ENCODE measurements at places on chromosomes 16 and 17.

- no peak for DNase-seq
These were observed 8.5 kb upstream of the COG1 start for GRCh38 chr17:73184136-73184993.

DNA sequence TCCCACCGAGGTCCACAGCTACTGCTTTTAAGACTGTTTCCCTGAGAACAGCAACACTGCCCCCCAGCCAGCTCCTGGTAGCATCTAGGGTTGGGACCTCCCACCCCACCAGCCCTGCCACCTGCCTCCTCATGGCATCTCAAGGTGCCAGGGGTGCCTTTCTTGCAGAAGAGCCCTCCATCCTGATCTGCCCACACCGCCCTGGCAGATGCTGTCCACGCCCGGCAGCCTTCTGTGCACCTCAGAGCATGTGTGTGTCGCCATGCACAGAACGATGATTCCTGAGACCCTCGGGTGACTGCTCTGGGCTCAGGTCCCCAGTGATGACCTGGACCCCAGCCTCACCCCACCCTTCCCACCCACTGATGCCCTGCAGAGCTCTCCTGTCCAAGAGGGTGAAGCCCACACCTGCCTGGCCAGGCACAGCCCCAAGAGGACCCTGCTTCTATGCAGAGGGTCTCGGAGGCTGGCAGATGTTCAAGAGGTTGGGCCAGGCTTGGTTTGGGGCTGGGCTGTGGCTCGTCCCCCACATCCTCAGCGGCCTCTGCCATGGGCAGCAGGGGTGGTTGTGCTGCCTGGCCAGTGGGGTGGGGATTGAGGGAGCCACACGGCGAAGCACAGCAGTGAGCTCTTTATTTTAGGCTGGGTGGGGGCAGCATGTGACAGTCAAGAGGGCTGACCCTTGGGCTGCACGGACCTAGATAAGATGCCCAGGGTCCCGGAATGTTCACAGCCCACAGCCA is 5.2 kb upstream of the SPATA2L start:
- DNase-seq, result no peak

DNA sequence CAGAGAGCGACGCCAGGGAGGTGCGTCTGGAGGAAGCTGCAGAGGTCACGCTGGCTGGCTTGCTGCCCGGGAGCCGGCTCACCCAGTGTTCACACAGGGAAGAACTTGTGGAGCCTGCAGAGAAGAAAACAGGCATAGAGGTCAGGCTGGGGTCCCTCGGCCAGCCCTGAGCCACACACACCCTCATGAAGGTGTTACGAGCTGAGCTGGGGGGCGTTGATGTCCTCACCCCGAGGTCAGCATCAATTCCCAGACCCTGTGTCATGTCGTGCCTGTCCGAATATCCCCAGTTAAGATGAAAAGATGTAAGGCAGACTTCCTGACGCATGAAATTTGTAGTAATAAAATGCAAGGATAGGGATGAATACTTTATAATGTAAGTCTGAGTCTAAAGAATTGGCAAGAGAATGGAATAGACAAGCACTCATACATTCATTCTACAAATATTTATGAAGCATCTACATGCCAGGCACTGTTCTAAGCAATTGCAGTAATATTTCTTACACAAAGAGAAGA is 77.1 kb downstream of the USP31 start:
- no peak for DNase-seq

DNA sequence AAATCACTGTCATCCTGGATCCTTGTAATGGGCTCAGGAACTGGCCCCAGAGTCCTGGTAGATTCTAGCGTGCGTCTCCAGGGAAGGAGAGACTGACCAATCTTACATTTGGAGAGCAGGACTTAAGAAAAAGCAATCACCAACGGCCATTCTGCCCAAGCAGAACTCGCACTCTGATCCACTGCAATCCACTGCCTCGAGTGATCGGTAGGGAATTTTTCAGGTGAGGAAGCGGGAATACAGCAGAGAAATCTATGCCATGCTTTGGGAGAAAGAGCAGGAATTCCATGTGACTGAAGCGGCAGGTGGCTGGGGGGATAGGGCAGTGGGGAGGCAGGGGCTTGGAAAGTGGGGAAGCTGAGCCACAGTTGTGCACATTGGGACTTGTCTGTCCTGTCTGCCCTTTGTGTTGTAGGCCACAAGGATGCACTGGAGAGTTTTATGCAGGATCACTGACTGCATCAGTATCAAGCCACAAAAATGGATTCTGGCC is 143.9 kb upstream of the HS3ST2 start:
- DNase-seq, result no peak

GRCh38 chr16:54437921-54438320 is 151.3 kb upstream of the IRX3 start:
- DNase-seq, result no peak

DNA sequence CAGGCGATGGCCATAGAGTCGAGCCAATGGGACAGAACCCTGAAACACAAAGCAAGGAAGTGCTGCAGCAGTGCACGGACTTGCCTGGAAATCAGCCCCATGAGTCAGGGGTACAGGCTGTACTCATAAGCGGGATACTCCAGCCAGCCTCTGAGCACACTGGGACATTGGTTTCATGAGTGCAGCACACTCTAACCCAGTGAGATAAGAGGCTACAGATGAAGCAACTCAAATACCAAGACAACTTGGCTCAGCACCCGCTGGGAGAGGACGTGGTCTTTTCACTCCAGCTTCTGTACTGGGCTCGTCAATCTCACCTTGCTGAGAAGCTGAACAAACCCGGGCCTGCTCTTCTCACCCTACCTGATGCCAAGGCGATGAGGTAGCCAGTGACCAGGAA is 98.2 kb downstream of the AXIN2 start:
- DNase-seq, result no peak

- DNase-seq, result no peak
These were observed 15.9 kb downstream of the ZC3H7A start for GRCh38 chr16:11780991-11781680.

GRCh38 chr16:6362321-6362720 is 970.3 kb upstream of the RBFOX1 start:
- DNase-seq, result no peak

DNA sequence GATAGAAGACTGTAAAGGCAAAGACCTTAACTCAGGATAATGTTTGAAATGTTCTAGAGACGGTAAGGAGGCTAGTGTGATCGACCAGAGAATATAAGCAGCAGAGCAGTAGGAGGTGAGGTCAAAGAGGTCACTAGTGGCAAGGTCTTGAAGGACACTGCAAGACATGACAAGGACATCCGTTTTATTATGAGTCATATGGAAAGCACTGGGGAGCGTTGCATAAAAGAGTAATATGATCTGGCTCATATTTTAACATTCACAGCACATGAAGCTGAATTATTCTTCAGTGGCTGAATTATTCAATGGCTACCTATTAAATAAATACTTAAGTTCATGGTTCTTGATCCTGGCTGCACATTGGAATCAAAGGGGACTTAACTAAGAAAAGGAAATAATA is 123.7 kb downstream of the SOX9 start:
- no peak for DNase-seq

DNA sequence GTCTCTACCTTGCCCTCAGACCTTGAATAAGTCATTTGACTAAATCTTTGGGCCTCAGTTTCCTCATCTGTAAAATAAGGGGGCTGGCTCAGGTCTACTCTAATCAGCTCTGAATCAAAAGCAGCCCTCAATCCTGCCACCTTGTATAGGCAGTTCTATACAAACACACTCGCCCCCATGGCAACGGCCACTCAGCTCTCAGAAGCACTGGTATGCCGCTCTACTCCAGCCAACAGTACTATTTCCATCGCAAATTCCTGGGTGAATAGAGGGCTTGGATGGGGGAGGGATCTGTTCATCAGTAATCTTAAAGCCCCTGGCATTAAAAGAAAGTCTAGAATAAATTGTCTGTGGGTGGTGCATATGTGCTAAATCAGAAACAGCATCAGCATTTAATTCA is 21.2 kb upstream of the TAOK1 start:
- no peak for DNase-seq

DNA sequence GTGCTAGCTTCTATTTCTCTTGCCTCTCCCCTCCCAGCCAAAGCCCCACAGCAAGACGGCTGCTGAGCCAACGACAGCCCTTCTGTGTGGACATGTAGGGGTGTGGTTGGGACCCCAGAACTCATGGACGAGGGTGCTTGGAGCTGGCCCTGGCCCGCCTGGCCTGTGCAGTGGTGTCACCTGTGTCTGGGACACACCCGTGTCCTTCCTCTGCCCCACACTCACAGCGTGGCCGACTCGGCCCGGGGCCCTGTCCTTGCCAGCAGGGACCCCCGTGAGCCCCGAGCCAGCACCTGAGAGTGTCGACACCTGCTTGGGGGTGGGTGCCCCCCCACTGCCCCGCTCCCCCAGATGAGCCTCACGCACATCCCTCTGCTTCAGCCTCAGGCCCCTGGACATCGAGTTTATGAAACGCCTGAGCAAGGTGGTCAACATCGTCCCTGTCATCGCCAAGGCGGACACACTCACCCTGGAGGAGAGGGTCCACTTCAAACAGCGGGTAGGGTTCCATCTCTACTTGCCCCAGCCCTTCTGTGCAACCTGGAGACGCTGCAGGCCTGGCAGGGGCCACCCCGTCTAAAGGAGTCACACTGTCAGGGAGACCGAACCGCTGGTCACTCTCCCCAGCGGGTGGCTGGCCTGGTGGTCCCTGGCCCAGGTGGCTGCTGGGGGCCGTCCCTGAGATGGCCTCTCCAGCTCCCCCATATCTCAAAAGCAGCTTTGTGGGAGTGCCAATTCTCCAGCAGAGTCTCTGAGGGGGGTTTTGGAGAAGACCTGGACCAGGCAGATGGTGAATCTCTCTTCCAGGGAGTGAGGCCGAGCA is 349.8 kb downstream of the SEC14L1 start:
- DNase-seq, result no peak

DNA sequence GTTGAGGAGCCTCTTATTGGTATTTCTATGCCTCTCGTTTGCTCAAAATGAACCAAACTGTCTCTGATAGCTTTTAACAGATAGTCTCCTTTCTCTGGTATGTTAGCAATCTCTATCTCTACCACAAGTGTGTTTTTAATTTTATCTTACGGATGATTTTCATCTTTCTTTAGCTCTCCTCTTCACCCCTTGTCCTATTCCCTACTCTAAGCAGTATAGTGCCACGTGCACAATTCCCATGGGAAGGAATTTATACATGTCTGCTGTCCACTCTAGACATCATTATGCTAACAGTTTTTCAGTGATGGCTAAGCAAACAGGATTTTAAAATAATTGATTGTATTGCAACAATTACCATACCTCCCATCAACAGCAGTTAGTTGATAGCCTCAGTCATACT is 177.3 kb downstream of the CYB561 start:
- DNase-seq, result no peak

- DNase-seq, result no peak
These were observed 24.1 kb downstream of the PIK3R6 start for GRCh38 chr17:8843344-8843743.

DNA sequence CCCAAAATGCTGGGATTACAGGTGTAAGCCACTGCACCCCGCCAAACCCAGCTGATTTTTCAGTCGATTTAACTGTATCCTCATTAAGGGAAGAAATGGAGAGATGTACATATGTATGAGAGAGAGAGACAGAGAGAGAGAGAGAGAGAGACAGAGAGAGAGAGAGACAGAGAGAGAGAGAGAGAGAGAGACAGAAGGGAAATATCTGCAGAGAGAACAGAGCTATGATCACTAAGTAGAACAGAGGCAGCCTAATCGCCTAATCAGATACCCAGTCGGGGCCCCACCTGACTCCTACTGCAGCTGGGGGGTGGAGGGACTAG is 70.0 kb downstream of the RBBP6 start:
- no peak for DNase-seq

- no peak for DNase-seq
These were observed 190.0 kb downstream of the FOXL1 start for GRCh38 chr16:86768228-86768791.

DNA sequence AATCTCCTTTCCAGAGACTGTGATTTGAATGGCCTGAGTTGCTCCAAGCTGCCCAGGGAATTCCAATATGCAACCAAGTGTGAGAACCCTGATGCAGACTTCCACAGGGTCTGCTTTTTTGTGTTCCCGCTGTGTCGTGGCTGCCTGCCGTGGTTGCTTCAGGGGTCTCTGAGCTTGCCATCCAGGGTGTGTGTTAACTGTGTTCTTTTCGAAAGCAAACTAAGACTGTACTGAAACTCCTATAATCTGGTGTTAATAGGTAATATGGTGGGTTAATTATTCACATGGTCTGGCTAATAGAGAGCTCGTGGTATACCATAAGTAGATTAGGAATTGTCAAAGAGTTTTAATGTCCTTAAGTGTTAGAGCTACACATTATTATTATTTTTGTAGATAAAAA is 20.7 kb downstream of the UBN1 start:
- no peak for DNase-seq

- DNase-seq, result no peak
These were observed 128.1 kb upstream of the IRX3 start for GRCh38 chr16:54414671-54415070.

- DNase-seq, result no peak
These were observed 53.9 kb downstream of the AIPL1 start for GRCh38 chr17:6380915-6381438.

DNA sequence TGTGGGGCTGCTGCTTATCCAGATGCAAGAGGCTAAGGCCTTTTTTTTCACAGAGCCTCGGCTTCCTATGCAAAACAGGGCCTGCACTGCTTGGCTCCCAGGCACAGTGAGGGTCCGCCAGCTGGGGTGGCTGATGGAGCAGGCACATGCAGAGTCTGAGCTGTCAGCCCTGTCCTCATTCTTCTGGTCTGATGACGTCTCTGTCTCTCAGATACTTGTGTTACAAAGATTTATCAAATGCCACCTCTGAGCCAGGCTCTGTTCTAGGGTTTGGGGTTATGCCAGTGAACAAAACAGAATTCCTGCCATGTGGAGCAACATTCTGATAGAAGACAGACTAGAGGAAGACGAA is 4.8 kb downstream of the RNF40 start:
- no peak for DNase-seq

- peak; percentile 93 for DNase-seq
These were observed at the start of gene TMEM11 for GRCh38 chr17:21214015-21214776. Gene TMEM11, minus strand, starts transcription at chr17:21214161. Its CDS starts 9 bp downstream, at chr17:21214152.

DNA sequence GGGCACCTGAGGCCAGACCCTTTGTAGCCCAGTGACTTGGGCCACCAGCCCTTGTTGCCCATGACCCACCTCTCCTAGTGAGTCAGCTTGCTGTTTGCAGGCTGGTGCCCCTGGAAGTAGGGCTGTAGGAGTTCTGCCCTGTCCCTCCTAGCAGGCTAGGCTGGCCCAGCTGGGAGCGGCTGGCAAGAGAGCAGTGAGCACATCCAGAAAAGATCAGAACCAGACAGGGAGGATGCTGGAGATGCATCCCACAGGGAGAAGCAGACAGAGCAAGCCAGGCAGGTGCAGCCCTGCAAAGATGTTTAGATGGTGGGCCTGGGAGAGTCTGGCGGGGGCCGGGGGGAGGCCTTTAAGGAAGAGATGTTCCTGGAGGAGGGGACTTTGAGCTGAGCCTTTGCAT is 2.4 kb downstream of the SLC5A10 start:
- no peak for DNase-seq

DNA sequence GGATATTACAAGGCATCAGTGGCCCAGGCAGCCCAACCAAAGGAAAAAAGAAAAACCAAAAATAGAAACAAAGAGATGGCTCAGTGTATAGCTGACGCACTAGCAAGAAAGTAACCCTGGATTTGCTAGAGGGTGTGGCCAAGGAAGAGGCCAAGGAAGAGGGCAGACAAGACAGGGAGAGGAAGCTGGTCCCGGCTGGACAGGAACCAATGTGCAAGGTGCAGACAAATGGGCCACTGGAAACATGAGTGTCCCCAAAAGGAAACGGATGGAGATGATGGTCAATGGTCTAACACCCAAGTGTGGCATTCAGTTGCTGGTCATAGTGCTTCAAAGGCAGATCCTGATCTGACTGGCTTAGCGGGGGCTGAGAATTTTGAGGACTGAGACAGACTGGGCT is 10.7 kb downstream of the POLR3K start:
- DNase-seq, result no peak
